ENCODE measurements at places on chromosomes 1 and 21. TPM values are rescaled to one million over a fixed set of nuclear protein-coding genes. Genes with fewer than 3 reads are reported as not detected.

CHODL gene
- 86.6 TPM for polyA plus RNA-seq

DNA sequence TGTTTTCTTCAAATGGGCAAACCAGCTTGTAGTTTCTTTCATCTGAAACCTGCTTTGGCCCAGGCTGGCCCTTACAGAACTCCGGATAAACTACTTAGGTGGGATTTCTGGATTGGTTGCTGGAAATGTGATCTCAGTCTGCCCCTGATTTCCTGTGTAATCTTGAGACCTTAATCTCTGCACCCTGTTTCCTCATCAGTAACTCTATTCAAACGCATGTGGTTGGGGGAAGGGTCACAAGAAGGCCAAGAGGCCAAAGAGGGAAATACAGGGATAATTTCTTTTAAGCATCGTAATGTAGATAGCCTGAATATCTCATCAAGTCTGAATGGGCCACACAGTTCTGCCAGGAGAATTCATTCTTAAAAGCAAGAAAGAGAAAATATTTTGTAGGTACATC is 483.6 kb downstream of the LTN1 start:
- DNase-seq, result no peak

DNA sequence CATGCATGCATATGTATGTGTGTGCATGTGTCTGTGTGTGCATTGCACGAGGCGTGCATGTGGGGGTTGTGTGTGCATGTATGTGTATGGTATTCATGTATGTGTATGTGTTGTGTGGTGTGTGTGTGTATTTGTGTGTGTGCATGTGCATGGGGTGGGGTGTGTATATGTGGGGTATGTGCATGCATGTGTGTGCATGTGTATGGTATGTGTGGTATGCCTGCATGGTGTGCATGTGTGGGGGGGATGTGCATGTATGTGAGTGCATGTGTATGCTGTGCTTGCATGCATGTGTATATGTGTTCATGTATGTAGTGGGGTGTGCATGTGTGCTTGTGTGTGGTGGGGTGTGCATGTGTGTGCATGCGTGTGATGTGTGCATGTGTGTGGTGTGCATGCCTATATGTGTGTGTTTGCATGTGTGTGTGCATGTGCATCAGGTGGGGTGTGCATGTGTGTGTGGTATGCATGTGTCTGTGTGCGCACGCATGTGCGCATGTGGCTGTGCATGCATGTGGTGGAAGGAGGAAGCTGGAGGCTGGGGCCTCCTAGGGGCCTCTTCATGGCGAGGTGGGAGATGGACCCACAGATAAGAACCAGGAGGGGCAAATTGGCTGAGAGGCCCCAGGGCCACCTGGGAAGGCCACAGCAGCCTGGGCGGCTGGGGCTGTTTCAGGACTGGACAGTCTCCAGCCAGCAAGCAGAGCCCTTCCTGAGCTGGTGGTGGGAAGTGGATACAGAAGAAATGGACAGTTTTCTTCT is 35.9 kb upstream of the ARF1 start:
- no peak for DNase-seq

PYHIN1 gene
- polyA plus RNA-seq, result 0.21 TPM

KCND3 gene
- 1.9 TPM for polyA plus RNA-seq

GRCh38 chr1:228275179-228275429 is 67.3 kb downstream of the OBSCN start:
- DNase-seq, result no peak

GRCh38 chr1:185906186-185906585 is 172.0 kb downstream of the HMCN1 start:
- no peak for DNase-seq

DNA sequence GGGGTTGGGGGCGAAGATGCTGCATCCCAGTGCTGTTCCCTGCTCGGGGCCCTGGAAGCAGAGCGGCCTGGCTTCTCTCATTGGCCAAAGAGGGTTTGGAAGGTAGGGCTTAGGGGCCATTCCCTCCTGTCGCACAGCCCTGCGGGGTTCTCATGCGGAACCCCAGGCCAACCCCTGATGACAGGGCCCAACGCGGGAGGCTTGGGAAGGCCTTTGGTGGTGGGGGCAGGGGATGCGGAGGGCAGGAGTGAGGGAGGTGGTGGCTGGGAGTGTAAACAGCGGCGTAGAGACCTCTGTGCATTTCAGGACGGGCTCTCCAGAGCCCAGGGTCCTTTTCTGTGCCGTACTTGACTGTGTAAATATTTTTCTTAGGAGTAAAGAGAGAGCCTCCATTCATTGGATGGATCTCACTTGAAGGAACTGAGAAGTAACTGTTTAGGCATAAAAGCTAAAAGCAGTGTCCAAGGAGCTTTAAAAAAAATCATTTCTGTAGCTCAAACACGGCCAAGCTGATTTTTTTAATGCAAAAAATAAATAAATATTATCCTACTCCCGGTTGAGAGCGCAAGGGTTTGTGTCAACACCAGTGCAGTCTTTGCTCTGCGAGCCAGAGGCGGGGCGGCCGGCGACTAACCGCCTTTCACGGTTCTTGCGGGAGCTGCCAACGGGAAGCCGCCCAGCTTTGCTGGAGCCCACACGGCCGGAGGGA is 169.1 kb downstream of the PRDM16 start:
- DNase-seq, result no peak

DNA sequence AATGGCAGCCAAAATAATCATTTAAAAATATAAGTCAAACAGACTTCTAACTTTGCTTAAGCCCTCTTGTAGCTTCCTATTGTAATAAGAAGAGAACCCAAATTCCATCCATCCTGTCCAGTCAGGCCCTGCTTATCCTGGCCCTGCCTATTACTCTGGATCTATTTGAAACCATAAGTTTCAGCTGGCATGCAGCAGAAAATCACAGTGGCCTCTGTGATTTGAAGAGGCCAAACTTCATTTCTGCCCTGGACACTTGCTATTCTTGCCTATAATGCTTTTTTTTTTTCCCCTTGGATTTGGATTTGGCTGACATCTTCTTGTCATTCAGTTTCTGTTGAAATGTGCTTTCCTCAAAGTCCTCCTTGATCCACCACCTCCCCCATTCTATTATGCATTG is 642.8 kb downstream of the USP25 start:
- DNase-seq, result no peak

OR2T33 gene
- polyA plus RNA-seq, result not detected

DNA sequence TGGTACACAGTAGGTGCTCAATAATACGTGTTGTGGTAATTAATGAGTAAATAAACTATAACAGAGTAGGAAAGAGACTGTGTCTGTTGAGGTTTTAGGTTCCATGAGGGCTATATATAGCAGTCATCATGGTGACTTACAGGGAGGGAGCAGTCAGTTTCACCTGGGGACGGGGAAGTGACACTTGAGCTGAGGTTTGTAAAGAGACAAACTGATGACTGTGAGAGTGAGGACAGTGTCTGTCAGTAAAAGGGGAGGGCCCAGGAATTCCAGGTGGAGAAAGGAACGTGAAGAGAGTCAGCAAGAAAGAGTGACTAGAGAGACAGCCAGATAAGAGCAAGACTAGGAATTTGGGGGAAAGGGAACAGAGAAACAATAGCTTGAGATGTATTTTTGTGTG is 30.2 kb downstream of the ABCA4 start:
- DNase-seq, result no peak

DLGAP3 gene
- 2.1 TPM for polyA plus RNA-seq

- DNase-seq, result no peak
These were observed 15.5 kb downstream of the CSMD2 start for GRCh38 chr1:34149501-34149900.

MARK1 gene
- 8.4 TPM for polyA plus RNA-seq

GRCh38 chr1:226541631-226542622 is 6.6 kb upstream of the STUM start:
- DNase-seq, result no peak

DNA sequence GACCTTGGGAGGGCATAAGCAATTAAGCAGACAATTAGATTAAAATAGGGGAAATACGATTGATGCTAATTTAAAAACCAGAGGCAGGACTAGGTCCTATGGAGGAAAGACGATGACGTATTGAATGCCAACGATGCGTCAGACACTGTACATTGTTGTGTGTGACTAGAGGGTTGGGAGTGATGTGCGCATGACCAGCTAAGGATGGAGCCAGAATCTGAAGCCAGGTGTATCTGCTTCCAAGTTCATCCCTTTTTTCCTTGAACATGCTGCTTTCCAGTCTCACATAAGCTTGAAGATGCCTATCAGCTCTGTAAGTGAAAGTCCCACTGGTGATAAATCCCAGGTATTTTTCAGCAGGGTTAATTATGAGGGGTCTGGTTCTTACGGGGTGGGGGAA is 576.2 kb downstream of the MATN1 start:
- DNase-seq, result no peak

DNA sequence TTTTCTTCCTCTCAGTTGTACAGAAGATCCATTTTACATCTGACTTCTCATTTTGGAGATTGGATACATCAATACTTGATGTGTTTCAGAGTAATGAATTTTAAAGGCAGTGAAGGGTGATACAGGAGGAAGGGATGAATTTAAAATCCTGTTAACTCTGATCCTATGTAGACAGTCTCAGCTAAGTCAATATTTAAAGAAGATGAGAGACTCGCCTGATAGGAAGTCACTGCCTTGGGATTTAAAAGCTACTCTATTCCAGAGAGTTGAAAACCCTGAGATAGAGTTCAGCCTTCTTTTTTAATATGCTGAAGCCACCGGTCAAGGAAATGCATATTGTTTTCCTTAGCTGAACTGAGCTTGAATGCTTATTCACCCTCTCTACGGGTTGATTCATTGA is 42.7 kb downstream of the HUNK start:
- no peak for DNase-seq

DNA sequence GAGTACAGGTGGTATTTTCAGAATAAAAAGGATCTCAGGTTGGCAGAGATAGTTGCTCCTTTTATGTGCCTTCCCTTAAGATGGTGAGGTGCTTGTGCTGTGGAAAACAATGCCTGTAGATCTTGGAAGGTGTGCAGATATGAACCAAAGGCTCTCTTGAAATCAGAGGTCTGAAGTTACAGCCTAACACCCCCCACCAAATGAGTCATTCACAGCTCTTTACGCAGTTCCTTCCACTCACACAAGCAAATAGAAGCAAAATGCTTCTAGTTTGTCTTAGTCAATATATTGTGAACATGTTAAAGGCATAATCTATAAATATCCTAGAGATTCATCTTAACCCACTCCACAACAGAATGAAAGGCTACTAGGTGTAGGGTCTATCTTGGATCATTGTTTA is 128.9 kb upstream of the NR5A2 start:
- no peak for DNase-seq

DNA sequence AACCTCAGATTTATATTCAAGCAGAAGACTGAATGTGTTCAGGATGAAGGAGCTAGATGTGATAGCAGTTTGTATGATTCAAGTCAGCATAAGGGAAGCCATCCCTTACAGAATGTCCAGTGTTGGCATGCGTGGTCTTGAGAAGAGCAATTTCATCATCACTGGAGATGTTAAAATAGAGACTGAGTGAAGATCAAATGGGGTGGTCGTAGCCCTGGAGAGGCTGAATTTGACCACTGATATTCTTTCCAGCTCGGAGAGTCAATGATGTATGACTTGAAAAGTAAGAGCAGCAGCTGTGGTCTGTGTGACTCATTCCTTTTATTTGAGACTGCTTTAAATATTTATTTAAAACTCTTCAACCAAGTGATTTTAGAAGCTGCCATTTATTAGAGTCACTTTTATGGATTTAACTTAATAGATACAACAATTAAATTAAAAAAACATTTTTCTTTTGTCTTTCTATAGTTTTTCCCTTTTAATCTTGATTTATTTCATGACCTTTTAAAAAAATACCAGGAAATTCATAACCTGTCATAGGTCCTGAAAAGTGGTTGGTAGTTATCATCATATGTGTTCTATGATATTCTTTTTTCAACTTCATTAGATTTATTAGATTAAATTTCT is 15.5 kb downstream of the FMN2 start:
- no peak for DNase-seq

- no peak for DNase-seq
These were observed 1.9 kb upstream of the ID3 start for GRCh38 chr1:23561076-23561812.

DNA sequence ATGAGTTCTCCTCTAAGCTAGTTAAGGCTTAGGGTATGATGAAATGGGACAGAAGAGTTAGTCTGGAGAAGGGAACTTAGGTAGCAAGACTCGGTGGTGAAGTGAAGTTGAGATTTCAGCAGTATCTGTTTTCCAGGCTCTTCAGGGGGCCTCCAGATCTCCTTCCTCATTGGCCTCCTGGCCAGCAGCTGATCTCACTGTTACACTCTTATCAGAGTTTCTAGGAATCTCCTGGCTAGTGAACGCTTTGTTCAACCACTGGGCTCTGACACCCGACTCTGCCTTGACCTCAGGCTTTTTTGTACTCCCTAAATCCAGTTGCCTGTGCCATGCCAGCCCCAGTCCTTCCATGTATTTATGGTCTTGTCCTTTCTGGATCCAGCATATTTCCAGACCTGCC is 311.0 kb downstream of the ASTN1 start:
- DNase-seq, result no peak

DNA sequence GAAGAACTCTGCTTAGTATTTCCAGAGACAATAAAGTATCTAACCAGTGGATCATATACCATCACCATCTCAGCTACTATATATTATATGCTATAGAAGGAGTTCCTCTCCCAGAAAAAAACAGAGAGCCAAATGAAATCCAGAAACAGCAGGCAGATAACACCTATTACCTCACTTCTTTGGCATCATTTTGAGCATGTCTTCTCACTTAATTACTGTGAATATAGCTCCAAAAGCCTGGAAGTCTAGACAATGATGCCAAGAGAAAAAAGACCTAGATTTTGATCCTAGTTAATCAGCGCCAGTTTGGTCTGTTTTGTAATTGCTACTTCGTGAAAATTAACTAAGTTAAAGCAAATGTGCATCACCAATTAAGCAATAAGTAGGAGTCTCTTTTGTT is 131.3 kb downstream of the EIF4G3 start:
- DNase-seq, result no peak

AMIGO1 gene
- polyA plus RNA-seq, result 8.0 TPM

DNA sequence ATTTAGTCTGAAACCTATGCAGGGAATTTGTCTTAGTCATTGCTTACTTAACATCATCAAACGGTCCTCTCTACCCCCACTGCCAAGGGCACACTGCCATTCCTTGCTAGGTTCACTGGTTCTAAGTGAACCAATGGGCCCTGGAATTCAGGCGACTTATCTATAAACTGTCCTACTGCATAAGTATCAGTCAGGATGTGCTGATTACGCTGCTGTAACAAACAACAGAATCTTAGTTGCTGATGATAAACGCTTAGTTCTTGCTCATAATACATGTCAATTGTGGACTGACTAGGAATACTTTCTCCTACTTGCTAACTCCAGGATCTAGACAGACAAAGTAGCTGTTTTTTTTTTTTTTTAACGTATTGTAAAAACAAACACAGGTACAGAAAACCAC is 136.1 kb downstream of the PRDM2 start:
- DNase-seq, result no peak

SLC25A44 gene
- polyA plus RNA-seq, result 26.6 TPM

S100A14 gene
- 0.96 TPM for polyA plus RNA-seq

SYDE2 gene
- 7.7 TPM for polyA plus RNA-seq

GRCh38 chr1:223231011-223231572 is 88.0 kb upstream of the TLR5 start:
- no peak for DNase-seq
